ENCODE measurements at places on chromosomes 1 and 21.

DNA sequence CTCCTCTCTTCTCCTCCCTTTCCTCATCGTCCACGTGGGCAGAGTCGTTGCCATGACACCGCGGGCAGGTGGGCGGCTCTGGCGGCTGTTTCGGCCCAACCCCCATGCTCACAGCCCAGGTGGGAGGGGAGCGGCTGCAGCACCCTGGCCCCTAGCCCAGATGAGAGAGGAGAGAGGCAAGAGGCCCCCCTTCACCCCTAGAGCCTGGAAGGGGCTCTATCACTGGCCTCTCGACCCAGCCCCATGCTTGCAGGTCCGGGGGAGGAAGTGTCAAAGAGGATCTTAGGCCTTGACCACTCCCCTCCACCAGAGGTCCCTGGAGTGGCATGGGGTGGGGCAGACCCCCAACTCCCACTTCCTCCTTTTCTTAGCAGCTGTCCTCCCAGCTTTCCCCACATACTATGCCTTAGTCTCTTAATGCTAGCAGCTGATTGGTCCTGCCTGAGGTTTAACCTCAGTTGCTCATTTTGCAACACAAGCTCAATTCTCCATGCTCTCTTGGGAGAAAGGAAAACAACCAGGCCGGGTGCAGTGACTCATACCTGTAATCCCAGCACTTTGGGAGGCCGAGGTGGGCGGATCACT, 10.4 kb downstream of the DLGAP3 start:
- no peak for DNase-seq

- DNase-seq: no peak
Measured at GRCh38 chr1:240701412-240701811, 89.5 kb upstream of the GREM2 start.

GRCh38 chr1:91805311-91805801, 80.6 kb downstream of the TGFBR3 start:
- no peak for DNase-seq

GRCh38 chr1:45258059-45258650, 51.8 kb upstream of the ZSWIM5 start:
- DNase-seq: no peak

DNA sequence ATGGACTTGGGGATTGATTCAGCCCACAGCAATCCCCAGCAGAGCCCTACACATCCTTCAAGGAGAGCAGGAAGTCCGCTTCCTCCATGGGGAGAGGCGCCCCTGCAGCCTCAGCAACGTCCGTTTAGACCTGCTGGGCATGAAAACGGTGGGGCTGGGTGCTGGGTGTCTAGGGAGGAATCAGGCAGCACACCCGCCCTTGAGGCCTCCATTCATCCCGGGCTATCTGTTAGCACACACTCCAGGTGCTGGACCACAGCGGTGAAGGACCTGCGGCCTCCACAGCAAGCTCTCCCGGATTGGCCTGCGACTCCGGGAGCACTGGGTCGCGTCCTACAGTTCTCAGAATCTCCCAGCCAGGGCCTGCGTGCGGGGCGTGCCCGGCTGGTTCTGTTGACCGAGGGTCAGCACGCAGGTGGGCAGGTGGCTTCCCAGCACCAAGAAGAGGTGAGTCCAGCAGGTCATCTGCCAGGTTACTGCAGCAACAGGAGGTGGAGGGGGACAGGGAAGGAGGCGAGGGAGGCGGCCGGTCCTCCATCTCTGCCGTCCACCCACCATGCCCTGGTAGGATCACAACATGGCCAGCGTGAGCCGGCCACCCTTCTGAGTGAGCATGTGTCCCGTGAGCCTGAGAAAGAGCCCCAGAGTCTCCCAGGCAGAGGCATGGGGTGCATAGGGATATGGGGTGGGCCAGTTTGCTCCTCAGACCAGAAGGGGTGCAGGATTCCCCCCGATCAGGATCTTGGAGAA, 96.6 kb downstream of the RIPK4 start:
- no peak for DNase-seq

DNA sequence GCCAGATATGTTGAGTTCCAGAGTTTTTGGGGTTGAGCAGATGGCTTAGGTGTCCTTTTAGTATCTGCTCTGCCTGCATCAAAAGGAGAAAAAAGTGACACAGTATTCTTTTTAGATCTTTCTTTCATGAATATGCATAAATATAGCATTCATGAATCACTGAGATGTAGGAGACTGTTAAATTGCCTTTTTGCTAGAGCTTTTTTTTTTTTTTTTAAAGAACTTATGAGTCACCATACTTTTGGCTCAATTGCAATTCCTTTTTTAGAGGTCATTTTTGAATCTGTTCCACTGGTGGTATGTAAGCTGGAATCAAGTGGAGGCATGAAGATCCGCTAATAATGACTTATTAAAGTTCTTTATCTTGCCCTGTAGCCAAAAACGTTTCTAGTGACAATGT, 480.9 kb upstream of the ZRANB2 start:
- DNase-seq: no peak

DNA sequence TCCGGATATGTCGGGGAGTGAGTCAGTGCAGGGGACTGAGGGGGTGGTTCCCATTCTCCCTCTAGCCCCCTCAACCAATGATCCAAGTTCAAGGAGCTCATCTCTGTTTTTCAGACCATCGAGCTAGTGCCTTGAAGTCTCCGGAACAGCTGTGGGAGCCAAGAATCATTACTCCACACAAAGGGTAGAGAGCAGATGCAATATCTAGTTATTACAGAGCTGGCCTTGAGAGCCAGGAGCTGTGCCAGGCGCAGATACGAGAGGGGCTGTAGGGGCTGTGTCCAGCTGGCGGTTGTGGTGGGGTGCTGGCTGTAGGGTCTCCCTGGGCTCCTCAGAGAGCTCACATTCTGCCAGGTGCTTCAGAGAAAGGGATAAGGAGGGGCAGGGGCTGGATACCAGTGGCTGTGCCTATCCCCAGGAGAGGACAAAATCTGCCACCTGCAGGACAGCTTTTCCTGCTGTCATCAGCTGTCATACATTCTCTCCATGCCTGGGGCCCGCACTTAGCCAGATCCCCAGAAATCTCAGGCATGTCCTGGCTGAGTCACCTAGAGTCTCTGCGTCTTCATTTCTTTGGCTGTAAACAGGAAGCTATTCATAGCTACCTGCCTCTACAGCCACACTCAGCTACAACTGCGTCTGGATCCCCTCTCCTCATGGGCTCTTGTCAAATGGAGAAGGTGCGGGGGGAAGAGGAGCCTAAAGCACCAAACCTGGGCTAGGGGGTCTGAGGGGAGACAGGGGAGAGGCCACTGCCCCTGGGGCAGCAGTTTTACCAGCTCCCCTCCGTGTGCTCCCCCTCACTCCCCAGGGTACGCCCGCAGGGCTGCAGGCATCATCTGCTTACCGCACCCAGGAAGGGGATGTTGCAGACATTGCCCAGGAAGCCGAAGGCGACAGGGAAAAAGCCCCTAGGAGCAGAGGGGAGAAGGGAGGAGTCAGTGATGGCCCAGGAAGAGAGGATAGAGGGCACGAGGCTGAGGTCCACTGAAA, 2.4 kb upstream of the KISS1 start:
- no peak for DNase-seq

DNA sequence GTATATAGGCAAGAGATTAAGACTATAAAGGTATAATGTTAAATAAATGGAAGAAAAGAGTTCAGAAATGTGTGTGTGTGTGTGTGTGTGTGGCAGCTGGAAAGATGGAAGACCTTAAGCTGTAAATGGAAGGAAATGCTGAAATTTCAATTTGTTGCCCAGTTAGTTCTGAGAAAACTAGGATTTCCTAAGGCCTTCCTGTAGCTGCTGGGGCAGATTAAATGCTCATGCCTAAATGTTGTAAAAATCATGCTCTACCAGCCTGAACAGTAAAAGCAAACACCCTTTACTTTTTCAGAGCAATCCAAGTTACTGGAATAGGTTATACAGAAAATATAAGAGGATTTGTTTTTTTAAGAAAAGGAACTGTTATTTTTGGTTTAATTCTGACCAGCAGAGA, 8.3 kb downstream of the ADCY10 start:
- no peak for DNase-seq

- no peak for DNase-seq
Measured at GRCh38 chr1:234188454-234188792, 184.8 kb upstream of the COA6 start.

GRCh38 chr21:46368533-46369285, 44.8 kb downstream of the PCNT start:
- peak; percentile 76 for DNase-seq

DNA sequence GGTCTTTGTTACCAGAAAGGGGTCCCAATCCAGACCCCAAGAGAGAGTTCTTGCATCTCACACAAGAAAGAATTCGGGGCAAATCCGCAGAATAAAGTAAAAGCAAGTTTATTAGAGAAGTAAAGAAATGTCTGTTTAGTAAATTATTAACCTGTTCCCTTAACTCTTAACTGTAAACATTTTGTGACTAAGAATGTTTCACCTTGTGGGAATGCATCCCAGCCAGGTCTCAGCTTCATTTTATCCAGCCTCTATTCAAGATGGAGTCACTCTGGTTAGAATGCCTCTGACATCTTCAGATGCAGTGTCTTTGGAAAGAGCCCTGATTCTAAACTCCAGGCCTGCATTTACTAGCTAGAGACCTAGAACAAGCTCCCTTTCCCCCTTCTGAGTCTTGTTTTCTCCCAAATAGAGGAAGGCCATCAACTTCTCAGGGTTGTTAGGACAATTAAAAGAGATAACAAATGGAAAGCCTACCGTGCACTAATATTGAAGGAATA, 4.5 kb upstream of the FABP3 start:
- DNase-seq: no peak

DNA sequence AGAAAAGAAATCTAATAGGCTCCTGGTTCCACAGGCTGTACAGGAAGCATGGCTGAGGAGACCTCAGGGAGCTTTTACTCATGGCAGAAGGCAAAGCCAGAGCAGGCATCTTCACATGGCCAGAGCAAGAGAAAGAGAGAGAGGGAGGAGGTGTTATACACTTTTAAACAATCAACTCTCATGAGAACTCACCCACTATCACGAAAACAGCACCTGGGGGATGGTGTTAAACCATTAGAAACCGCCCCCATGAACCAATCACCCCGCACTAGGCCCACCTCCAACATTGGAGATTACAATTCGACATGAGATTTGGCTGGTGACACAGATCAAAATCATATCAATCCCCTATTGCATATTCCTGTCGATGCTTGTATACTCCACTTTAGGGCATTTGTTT, 93.5 kb downstream of the MRPL39 start:
- no peak for DNase-seq

- DNase-seq: no peak
Measured at GRCh38 chr1:228668553-228669241, 66.6 kb upstream of the RHOU start.

- no peak for DNase-seq
Measured at GRCh38 chr1:84103197-84103992, 40.7 kb upstream of the PRKACB start.

DNA sequence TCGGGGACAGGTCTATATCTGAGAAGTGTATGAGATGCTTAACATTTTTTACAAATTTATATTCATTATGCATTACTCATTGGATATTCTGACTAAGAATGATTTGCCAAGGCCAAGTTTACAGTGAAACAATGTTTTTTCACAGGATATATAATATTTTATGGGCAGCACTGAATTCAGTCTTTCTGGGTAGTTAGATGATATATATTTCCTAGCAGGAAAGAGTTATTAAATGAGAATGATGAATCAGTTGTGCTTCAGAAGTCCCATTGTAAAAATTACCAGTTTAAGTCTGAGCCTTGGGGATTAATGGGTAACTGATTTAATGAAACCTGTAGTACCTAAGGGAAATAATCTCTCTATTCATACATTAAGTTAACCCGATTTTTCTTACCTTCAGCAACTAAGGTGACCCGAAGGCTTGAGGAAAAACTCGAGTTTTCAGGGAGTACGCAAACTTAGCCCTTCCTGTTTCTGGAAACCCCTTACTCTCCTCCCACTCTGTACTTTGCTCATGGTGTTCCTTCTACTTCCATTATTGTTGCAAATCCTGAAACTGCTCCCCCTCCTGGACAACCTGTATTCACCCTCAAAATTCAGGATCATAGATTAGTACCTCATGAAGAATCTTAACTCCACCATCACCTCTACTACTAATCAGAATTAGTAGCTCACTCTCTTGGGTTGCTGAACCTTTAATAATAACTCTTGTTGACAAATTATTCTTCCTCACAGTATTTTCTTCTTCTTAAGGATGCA, 135.1 kb downstream of the AK5 start:
- DNase-seq: no peak

DNA sequence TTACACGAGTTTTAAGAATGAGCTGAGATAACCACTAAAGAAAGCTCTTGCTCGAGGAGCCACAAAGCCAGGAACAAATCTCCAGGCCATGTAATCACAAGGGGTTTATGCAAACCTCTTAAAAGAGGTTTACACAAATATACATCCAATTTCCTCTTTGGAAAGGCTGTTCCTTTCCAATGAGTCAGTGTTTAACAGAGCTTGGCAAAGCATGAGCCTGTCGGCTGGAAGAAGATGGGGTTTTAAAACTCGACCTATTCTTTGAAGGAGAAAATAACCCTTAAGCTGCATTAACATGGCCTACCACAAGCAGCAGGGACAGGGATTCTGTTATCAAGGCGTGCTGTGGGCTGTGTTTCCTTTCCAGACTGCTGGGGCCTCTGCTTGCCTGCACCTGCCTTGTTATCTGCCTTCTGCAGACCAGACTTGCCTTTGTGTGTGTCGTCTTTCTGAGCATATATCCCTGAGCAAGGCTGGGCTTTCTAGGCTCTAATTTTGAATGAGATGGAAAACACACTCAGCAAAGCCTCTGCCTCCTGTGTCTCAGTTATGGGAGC, 40.6 kb upstream of the CYP2J2 start:
- no peak for DNase-seq

DNA sequence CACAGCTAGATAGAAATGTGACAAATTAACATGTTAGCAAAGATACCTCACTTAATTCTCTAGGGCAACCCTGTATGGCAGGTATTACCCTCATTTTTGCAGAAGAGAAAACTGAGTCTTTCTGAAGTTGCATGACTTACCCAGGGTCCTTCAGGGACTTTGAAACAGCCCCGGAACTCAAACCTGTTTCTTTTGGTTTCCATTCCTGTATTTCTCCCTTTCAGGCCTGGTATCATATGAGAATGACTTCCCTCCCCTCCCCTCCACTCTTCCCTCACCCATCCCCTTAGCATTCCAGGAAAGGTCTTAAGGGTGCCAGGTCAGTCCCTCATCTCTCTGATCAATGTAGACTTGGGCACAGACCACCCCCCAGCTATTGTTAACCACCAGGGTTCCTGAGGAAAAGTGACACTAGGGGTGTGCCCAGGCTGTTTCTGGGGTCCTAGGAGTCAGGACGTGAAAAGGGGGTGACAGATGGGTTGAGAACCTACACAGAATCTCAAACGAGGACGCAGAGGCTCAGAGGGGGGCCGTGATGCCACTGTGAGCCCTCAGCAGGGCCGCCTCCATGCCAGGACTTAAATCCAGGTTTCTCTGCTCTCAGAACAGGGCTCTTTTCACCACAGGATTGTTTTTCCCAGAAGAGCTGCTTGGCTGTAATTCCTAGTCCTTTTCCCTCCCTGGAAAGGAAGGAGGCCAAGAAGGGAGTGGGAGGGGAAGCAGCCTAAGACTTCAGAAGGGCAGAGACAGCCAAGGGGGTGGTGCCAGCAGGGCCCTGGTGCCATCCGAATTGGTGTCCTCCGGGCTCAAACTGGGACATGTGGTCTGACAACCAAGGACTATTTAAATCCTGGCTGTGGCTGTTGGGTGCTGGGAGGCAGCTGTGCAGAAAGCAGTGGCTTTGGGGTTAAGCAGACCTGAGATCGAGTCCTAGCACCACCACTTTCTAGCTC, 2.1 kb upstream of the WASF2 start:
- no peak for DNase-seq

- no peak for DNase-seq
Measured at GRCh38 chr1:160169553-160170399, 18.4 kb downstream of the ATP1A4 start.

- no peak for DNase-seq
Measured at GRCh38 chr1:50983219-50983802, 13.3 kb downstream of the CDKN2C start.
